Activated T-cell treated with anti-CD3 and anti-CD28 coated beads, Interleukin-2, amount 50 U/mL, for 48 hours (primary cell): ENCODE measurements at places on chromosomes 2 and 18.

DNA sequence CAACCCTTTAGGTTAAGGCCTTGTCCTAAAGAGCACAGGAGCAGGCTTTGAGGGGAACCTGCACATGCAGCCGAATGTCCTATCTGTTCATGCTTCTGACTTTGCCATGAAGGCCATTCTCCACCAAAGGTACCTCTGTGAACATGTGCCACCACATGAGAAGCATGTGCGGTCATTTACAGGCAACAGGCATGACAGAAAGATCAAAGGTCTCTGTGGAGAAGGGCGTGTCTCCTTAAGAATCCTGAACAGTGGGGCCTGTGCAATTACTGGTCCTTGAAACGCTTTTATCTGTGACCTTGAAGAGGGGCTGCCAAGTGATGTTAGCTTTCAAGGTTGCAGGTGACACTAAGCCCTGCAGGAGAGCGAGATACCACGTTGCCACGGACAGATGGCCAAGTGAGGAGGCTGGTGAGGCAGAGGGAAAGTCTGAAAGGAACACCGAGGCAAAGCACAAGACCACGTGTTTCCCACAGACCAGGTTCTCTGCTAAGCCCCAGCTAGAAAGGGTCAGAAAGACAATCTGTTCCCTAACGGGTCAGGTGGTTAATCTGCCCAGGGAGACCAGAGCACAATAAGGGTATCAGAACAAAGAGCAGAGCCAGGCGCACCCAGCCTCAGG lies 19.5 kb upstream of the POMC start:
- DNase-seq, result no peak

GRCh38 chr2:168165985-168166901 lies 81.2 kb downstream of the STK39 start:
- no peak for DNase-seq

DNA sequence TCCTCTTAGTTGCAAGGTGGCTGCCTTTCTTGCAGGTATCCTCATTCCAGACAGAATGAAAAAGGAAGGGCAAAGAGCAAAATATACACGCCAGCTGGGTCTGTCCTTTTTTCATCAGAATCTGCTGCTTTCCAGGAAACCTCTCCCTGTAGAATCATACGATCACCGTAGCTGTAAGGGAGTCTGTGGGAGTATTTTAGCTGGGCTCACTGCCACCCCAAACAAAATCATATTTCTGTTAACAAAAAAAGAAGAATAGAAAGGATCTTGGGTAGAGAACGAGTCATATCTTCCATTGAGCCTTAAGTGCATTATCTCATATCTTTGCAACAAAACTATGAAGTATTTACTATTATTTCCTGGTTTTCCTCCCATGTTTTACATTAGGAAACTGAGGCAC lies 15.0 kb upstream of the TANC1 start:
- DNase-seq, result no peak

- DNase-seq, result peak; percentile 70
Measured at GRCh38 chr2:85852937-85853498, 35.8 kb downstream of the ST3GAL5 start.

GRCh38 chr2:54599914-54600313 lies 123.5 kb upstream of the EML6 start:
- no peak for DNase-seq

DNA sequence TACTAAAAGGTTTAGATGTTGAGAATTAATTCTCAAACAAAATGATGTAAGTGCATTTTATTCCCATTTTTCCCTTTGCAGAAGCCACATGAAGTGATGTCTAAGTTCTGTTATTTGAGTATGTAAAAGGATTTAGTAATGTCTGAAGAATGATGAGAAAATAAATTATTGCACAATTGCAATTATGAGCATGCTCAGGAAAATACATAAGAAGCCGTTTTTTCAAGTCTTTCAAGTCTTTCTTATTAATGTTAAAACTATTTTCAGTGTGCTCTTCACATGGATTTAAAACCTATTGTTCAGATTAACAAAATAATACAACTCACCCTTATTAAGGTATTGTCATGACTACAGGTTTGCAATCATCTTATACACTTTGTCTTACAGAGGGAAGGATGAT lies 331.4 kb upstream of the NETO1 start:
- DNase-seq, result no peak

DNA sequence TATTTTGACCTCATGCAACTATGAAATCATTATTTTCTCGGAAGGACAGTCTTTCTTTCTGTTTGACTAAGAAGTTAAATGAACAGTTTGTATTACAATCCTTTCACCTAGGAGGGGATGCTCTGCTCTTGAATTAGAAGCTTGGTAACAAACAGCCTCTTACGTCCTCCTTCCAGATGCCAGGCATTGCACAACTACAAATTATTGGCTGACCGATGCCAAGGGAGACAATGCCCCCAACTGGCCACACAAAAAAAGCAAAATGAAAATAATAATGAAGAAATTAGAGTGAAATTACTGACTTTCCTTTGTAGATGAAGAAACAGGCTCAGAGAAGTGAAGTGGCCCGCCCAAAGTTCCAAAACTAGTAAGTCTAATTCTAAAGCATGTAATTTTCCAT lies 177.9 kb downstream of the CYRIA start:
- DNase-seq, result no peak

- DNase-seq, result peak; percentile 15
Measured at GRCh38 chr2:240134956-240135520, 1.1 kb downstream of the COPS9 start.

GRCh38 chr2:190636361-190636760 lies 12.5 kb upstream of the NAB1 start:
- DNase-seq, result no peak

GRCh38 chr2:60608679-60609078 lies 55.2 kb upstream of the BCL11A start:
- DNase-seq, result no peak

DNA sequence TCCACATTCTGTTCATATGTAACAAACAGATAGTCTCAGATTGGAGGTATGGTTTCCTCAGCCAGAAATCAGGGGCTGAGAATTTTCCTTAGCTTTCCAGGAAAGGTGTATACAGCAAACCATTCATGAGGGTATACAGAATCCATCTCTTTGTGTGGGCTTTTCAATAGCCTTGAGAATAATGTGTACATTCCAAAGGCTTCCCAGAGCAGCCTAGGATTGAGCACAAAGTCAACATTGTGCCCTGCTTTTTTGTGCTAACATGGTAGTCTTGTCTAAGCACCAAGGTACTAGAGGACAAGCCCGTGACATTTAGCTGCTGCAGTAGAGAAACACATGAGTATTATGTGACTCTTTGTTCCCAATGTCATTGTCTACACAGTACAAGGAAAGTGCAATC lies 322.1 kb upstream of the TANK start:
- DNase-seq, result no peak

DNA sequence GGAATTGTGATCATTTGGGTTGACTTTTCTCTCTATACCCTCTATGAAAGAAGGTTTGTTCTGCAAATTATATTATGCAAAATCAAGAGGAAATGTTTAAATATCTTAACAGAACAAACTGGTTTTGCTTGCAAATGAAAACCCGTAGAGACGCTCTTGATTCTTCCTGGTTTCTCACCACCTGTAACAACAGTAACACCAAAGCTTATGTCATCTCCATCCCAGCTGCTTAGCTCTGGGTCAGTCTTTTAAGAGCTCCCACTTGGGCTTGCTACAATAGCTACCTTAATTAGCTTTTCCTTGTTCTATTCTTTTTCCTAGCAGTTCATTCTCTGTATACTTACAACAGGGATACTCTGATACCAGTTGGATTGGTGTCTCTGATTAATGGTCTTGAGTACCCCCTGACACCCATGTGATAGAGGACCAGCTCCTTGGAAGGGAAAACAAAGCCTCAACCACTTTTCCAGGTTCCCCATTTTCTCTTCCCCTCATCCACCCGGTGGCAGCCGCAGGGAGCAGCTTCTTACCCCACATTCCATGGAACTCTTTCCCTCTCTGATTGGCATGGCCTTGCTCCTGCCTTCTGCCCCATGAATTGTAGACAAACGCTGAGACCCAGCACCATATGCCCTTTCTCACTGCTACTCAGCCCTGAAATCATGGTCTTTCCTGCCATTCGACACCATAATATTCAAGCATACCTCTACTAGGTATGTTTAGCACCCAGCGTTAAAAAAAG lies 27.7 kb downstream of the TMEM182 start:
- no peak for DNase-seq

GRCh38 chr2:232838406-232838874 lies 31.6 kb upstream of the SNORC start:
- DNase-seq, result peak; percentile 56

GRCh38 chr2:187051350-187051749 lies 202.4 kb upstream of the ZSWIM2 start:
- no peak for DNase-seq

GRCh38 chr2:222792001-222792611 lies 68.7 kb upstream of the ACSL3 start:
- no peak for DNase-seq

DNA sequence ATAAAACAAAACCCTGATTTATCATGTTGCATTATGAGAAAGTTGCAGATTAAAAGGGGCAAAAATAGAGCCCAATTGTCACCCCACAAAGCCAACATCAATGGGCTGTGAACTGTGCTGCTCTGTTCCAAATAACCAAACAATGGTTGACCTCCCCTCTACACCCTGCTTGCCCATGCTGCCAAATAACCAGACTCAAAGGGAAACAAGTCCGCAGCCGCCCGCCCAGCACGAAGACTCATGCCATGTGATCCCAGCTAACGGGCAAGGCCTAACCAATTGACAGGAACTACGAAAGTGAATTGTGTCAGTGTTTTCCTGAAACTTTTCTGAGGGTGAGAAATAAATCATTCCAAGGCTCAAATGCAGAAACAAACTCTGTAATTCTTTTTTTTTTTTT lies 97.9 kb upstream of the RIOK3 start:
- DNase-seq, result no peak

DNA sequence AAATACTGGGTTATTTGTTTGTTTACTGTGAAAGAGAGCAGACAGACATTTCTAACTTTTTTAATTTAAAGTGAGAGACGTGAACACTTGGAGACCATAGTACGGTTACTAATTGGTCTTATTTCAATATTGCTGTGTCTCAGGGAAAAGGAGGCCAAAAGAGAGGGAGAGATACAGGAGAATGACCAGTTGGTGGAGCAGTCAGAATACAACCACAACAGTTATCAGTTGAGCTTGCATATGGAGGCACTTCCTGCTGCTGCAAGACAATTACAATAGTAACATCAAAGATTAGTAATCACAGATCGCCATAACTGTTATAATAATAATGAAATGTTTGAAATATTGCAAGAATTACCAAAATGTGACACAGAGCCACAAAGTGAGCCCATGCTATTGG lies 58.2 kb downstream of the TWSG1 start:
- no peak for DNase-seq

DNA sequence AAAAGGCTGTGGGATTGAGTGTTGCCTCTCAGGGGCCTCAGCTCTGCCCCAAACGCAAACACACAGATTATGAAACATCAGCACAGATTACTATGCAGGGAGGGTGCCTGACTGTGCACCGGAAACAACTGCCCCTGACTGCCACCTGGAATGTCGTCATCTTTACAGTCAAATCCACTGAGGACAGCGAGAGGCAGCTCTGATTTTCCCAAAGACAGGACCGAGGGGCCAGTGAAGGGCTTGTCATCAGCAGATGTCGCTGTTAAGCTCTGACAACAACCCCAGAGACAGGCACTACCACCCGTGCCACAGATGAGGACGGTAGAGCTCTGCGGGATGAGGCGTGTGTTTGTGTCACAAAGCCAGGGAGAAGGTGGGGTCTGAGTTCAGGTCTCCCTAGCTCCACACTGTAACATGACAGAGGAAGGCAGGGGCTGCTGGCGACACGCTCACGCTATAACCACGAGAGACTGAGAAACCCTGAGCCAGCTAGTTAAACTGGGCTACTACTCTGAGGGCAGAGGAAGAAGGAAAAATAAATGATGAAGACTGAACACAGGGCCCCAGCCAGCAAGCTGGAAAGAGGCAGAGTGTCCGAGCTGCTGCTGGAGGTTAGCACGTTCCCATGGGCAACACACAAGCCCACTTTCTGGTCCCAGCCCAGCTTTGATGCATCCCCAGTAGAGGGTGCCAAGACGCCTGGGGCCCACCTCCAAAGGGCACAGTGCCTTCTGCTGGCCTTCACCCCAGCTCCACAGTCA lies 47.0 kb downstream of the PARD6G start:
- no peak for DNase-seq

DNA sequence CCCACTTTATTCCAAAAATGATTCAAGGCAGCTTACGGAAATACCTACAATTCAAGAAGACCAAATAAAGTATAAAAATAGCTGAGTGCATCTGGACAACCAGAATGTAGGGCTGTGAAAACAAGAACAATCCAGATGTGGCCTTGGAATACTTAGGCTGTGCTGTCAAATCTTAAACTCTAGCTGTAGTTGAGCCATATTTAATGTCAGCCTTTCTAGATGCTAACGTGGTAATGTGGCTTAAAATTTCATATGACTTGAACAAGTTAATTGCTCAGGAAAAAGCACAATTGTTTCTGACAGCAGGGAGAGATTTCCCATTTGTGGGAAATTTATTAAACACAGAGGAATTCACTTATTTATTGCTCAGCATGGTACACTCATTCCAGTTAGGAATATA lies 14.6 kb upstream of the NAPG start:
- no peak for DNase-seq

- no peak for DNase-seq
Measured at GRCh38 chr2:200223205-200223784, 83.2 kb upstream of the SPATS2L start.

- DNase-seq, result no peak
Measured at GRCh38 chr2:119202610-119203310, 20.9 kb upstream of the STEAP3 start.

GRCh38 chr18:75679331-75679730 lies 251.8 kb upstream of the SMIM21 start:
- DNase-seq, result no peak

DNA sequence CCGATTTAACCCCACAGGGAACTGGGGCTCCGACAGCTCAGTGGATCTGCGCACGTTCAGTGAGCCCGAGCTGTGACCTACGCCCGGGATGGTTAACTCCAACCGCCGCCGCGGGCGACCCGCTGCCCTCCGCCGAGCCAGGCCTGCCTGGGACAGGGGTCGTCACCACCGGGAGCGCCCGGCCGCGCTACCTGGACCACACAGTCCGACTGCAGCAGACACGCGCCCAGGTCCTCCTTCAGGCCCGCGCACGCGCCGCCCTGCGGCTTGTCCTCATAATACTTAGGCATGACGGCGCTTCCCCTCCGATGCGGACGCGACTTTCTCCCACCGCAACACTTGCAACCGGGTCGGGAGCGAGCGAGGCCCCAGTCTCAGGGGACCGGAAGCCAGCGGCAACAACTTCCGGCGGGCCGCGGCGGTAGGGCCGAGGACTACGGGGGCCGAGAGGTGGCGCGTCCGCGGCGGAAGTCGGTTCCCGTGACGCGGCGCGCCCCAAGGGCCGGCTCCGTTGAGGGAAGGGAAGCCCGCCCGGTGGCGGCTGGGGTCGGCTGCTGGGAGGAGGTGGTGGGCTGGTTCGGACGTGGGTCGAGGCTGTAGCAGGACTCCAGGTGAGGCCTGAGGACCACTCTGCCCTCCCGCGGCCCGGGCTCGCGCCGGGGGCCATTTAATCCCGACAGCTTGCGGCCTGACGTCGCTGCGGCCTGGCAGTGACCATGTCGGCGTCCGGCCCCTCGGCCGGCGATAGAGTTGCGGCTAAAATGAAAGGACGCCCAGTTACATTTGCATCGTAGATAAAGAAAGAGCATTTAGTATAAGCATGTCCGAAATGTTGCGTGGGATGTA lies at the start of the genes COA5 and UNC50:
COA5 (minus strand) TSS at position 397 of the 846 bp plus-strand sequence; CDS start at position 290, 107 bp downstream.
UNC50 (plus strand) TSS at position 474 of the 846 bp plus-strand sequence. CDS start 1,171 bp downstream, outside the sequence.
- peak; percentile 95 for DNase-seq
